Activated T-cell treated with anti-CD3 and anti-CD28 coated beads for 1 hour (primary cell): ENCODE measurements at places on chromosomes 11 and 22.

DNA sequence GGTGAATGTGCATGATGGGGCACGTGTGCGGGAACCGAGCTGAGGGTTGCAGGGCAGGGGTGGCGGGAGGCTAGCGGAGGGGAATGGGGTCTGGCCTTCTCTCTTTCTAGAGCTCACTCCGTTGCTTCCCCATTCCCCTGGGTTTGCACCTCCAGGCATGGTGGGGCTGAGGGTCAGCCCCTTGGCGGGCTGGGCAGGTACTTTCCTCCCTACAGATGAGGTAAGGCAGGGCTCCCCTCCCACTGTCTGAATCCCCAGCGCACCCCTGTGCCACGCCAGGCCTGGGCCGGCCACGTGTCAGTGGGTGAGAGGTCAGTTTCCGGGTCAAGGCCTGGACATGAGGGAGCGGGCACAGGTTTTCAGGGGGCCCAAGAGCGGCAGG lies 8.9 kb downstream of the SUSD2 start:
- DNase-seq: no peak

DNA sequence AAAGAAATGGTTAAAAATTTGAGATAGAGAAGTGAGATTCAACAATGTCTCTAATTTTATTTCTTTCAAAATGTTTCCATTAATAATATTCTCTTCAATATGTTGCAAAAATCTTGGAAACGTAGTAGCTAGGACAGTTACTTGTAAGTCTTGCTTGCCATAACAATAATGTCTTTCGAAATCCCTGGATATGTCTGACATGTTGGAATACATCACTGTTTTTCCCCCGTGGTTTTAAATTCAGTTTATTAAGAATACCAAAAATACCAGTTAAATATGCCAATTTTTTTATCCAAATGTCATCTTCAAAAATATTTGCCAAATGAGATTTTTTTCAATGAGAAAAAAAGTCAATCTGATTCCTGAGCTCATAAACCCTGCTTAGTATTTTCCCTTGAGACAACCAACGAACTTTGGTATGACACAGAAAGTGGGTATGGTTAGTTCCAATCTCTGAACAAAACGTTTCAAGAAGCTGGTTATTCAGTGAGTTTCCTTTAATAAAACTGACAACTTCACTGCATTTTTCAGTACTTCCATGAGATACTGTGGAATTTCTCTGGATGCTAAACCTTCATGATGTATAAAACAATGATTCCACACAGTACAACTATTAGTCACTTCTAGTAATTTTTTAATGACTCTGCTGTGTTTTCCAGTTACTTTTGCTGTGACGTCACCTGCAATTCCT lies 36.7 kb upstream of the AMPD3 start:
- DNase-seq: no peak

- DNase-seq: peak; percentile 76
Measured at GRCh38 chr11:61679893-61680621, at the start of gene DAGLA. DAGLA (plus strand) TSS chr11:61680391; CDS start chr11:61720156, 39,765 bp downstream.

GRCh38 chr22:50058906-50059880 lies 1.1 kb upstream of the TTLL8 start:
- DNase-seq: no peak

GRCh38 chr11:127071606-127072005 lies 71.0 kb upstream of the KIRREL3 start:
- no peak for DNase-seq

- DNase-seq: no peak
Measured at GRCh38 chr11:20125927-20126326, 34.3 kb downstream of the DBX1 start.

DNA sequence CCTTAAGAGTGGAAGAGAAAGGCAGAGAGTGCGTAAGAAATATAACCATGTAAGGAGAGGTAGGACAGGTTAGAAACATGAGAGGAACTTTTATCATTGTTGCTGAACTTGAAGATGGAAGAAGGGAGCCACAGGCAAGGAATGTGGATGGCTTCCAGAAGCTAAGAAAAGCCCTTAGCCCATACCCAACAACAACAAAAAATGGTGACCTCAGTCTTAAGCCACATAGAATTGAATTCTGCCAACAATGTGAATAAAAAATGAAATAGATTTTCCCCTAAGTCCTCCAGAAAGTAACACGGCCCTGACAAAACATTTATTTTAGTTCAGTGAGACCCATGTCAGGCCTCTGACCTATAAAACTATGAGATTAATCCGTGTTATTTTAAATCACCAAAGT lies 767.3 kb downstream of the FAM181B start:
- no peak for DNase-seq

- DNase-seq: no peak
Measured at GRCh38 chr11:103959279-103959942, 77.0 kb upstream of the DDI1 start.

- DNase-seq: no peak
Measured at GRCh38 chr11:84922212-84922805, 704.8 kb downstream of the DLG2 start.

DNA sequence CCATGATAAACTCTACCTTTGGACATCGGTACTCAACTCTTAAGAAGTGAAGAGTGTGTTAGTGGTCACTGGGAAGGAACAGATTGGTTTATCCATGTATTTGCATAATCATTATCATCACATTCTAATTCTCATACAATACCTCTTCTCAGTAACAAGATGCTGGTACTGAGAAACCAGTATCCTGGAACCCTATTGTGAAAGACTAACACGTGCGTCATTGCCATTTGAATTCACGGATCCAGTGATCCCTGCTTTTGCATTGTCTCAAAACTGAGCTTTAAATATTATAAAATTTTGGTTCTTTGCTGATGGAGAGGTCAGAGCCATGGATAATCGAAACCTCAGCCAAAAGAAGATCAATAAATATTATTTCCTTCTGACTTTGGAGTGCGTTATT lies 35.2 kb downstream of the KIRREL3 start:
- no peak for DNase-seq

- DNase-seq: no peak
Measured at GRCh38 chr11:88464528-88464927, 127.0 kb upstream of the CTSC start.

- DNase-seq: no peak
Measured at GRCh38 chr11:65505466-65506289, 6.8 kb downstream of the MALAT1 start.

DNA sequence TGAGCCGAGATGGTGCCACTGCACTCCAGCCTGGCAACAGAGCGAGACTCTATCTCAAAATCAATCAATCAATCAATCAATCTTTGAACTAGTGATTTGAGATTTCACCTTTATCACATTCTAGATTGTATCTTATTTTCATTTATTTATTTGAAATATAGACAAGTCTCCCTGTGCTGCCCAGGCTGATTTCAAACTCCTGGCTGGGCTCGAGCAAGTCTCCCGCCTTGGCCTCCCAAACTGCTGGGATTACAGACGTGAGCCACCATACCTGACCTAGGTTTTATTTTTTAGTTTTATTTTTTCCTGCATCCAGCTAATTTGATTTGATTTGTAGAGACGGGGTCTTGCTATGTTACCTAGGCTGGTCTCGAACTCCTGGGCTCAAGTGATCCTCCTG lies 17.1 kb downstream of the F2 start:
- DNase-seq: no peak

DNA sequence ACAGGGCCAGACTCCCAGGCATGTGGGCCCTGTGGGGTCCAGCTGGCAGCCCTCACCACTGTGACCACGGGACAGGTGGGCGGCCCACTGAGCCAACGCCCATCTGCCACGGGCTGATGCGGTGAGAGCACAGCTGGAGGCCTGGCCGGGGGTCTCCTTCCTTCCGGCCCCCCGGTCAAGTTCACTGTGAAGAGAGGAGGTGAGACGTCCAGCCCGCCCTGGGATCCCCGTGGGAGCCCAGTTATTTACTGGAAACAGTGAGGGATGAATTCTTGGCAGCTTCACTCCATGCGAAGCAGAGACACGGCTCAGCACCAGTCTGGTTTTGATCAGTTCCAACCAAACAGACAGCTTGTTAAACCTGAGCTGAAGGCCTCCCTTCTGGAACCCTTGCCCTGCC lies 38.7 kb downstream of the WNT11 start:
- no peak for DNase-seq
